ENCODE measurements at places on chromosomes 12 and 14. TPM values are rescaled to one million over a fixed set of nuclear protein-coding genes. Genes with fewer than 3 reads are reported as not detected.

FBLN5 gene
- total RNA-seq = 0.23 TPM

IQSEC3 gene
- total RNA-seq = under 0.01 TPM

POTEG gene
- total RNA-seq = 20.4 TPM

DPF3 gene
- 1.6 TPM for total RNA-seq

TSFM gene
- total RNA-seq = 49.7 TPM

LIN7A gene
- total RNA-seq = under 0.01 TPM

FSCB gene
- not detected for total RNA-seq

MDM1 gene
- 6.5 TPM for total RNA-seq

SERPINA10 gene
- total RNA-seq = not detected

NRL gene
- total RNA-seq = 2.0 TPM

KRT5 gene
- not detected for total RNA-seq

UNC79 gene
- total RNA-seq = not detected

PIWIL1 gene
- total RNA-seq = not detected

SERPINA1 gene
- 3.0 TPM for total RNA-seq

MYO1H gene
- not detected for total RNA-seq

EML5 gene
- 2.8 TPM for total RNA-seq

SYNDIG1L gene
- 0.03 TPM for total RNA-seq

TAS2R46 gene
- total RNA-seq = 0.61 TPM

PRKD1 gene
- total RNA-seq = 4.9 TPM

KRT78 gene
- not detected for total RNA-seq

TESPA1 gene
- not detected for total RNA-seq

DEPDC4 gene
- total RNA-seq = 0.66 TPM

CNIH1 gene
- total RNA-seq = 22.2 TPM

LRIG3 gene
- 52.2 TPM for total RNA-seq

KRT2 gene
- not detected for total RNA-seq

MORN3 gene
- 1.5 TPM for total RNA-seq

NTF3 gene
- total RNA-seq = not detected

PLEKHD1 gene
- 0.05 TPM for total RNA-seq

PLA2G1B gene
- total RNA-seq = not detected

SYT1 gene
- 10.3 TPM for total RNA-seq

KRT85 gene
- total RNA-seq = not detected

UTP20 gene
- total RNA-seq = 17.8 TPM

RITA1 gene
- total RNA-seq = 29.2 TPM

CLEC9A gene
- total RNA-seq = not detected

DCP1B gene
- total RNA-seq = 5.4 TPM

STAC3 gene
- total RNA-seq = 1.1 TPM

IFNG-AS1 gene
- not detected for total RNA-seq

CIROP gene
- total RNA-seq = not detected

ACOT6 gene
- not detected for total RNA-seq

LTBR gene
- total RNA-seq = 138 TPM

ETNK1 gene
- total RNA-seq = 32.3 TPM

PLEK2 gene
- not detected for total RNA-seq

GDF3 gene
- total RNA-seq = not detected

ESR2 gene
- total RNA-seq = 0.15 TPM

KCNJ8 gene
- 0.27 TPM for total RNA-seq

MARCHF9 gene
- 10.2 TPM for total RNA-seq

ARF3 gene
- total RNA-seq = 79.5 TPM

TOMM20L gene
- total RNA-seq = not detected

SAV1 gene
- total RNA-seq = 34.7 TPM
